ENCODE measurements at places on chromosomes 12 and 14.
A peak's percentile ranks its signal among the peaks of the same experiment; 100 is the strongest.

GRCh38 chr14:101716956-101717662 lies 44.4 kb upstream of the PPP2R5C start:
- DNase-seq, result no peak

DNA sequence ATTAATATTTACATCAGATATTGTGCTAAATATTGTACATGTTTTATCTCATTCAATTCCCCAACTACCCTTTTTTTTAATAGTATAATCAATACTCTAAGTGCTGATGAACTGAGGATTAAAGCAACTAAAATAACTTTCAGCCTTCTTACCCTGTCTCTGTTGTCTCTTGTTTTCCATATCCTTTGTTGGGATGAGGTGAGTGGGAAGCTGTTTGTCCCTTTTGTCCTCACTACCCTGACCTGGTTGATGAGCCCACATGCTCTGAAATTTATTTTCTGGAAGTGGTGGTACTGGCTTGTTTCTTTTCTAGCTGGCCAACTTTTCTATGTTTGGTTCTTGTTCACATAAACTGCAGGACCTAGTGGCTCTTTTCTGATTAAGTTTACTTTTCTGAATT lies 9.6 kb upstream of the ART4 start:
- DNase-seq, result no peak

GRCh38 chr12:16520328-16520727 lies 85.6 kb downstream of the LMO3 start:
- no peak for DNase-seq

DNA sequence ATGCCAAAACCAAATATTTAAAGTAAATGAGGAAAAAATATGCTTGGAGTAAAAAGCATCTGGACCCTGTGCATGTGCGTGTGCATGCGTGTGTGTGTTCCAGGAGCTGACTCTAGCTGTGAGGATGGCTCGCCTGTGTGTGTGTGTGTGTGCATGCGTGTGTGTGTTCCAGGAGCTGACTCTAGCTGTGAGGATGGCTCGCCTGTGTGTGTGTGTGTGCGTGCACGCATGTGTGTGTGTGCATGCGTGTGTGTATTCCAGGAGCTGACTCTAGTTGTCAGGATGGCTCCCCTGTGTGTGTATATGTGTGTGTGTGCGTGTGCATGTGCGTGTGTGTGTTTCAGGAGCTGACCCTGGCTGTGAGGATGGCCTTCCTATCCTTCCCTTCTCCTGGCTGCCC lies 357.7 kb downstream of the CACNA1C start:
- DNase-seq, result no peak

GRCh38 chr12:57151741-57152630 lies 4.6 kb upstream of the LRP1-AS start:
- no peak for DNase-seq

- DNase-seq, result no peak
Observed at GRCh38 chr14:94367347-94368242, 20.8 kb downstream of the SERPINA1 start.

- DNase-seq, result no peak
Observed at GRCh38 chr14:97275276-97275675, 478.1 kb downstream of the VRK1 start.

DNA sequence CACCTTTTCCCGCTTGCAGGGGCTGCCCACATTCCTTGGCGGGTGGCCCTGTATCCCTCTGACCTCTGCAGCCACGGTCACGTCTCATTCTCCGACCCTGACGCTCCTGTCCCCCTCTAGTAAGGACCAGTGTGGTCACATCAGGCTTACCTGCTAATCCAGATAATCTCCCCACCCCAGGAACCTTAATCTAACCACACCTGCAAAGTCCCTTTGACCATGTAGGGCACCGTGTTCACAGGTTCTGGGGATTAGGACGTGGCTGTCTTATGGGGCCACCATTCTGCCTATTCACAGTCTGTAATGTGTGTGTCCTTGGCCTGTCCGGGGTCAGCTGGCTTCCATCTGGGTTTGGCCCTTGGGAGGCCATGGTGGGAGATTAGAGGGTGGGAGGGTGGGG lies 368.9 kb downstream of the AACS start:
- DNase-seq, result no peak

- DNase-seq, result no peak
Observed at GRCh38 chr12:64587447-64587846, 22.8 kb upstream of the RASSF3 start.

DNA sequence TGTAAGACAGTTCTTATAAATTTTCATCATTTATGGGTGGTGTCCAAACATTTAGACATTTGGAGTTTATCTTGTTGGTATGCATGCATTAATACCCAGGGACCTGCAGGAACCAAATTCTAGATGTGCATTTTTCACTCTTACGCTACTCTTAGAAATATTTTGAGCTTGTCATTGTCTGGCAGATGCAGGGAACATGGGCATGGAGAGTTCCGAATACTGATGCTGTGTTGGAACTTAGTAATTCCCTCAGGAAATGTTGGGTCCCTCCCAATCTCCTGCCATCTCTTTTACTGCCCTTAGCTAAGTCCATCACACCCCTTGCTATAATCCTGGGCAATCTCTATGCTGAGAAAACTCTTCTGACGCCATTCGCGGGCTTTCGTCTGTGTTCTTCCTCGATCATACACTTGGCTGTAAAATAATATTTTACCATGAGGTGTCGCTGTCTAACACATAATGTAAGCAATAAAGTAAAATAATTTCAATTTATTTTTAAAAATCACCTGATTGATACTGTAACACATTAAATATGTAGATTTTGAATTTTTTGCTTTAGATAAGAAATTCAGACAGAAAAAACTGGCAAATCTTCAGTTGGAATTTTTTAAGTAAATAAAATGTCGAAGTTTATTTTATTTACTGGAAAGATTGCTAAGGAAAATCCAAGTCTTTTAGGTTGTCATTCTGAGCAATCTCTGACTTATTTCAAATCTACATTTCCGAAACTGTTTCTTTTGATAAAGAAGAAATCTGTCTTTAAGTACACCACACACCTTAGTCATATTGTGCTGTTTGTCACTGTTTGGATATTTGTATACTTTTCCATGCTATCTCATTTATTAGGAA lies 304.1 kb upstream of the SSTR1 start:
- no peak for DNase-seq

GRCh38 chr12:22396253-22396652 lies 61.7 kb upstream of the ST8SIA1 start:
- DNase-seq, result no peak

GRCh38 chr14:69263771-69264170 lies 3.8 kb downstream of the GALNT16 start:
- no peak for DNase-seq

DNA sequence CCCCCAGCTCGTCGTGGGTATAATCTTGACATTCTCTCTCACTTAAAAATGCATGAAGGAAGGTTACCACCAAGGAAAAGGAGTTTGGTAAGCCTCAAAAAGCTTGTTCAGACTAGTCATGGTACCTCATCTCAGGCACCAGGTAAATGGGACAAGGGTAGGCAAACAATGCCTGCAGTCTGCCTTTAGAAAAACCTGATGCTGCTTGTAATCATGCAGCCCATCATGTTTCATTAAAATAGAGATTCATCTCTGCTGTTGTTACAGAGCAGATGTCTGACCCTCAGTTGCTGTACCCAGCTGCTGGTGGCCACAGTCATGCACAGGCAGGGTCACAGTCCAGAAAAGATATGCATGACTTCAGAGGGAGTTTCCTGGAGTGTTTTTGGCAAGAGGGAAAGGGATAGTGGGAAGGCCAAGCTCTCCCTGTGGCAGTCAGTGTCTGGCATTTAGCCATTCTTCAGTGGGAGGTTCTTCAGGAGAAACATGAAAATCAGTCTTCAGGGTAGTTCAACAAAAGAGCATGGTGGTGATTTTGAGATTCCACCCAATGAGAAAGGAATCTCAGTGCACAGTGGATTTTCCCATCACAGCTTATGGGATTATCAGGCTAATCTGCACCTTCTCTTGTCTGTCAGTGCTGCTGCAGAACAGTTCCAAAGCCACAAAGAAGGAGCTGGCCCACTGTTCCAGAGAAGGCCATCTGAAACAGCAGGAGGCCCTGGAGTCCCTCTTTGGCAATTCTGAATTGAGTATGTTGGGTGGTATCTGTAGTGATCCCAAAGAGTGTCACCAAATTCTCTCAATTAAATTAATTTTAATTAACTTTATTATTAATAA lies 202.7 kb upstream of the FRMD6 start:
- no peak for DNase-seq

- DNase-seq, result no peak
Observed at GRCh38 chr12:71848212-71848611, 8.7 kb downstream of the TBC1D15 start.

DNA sequence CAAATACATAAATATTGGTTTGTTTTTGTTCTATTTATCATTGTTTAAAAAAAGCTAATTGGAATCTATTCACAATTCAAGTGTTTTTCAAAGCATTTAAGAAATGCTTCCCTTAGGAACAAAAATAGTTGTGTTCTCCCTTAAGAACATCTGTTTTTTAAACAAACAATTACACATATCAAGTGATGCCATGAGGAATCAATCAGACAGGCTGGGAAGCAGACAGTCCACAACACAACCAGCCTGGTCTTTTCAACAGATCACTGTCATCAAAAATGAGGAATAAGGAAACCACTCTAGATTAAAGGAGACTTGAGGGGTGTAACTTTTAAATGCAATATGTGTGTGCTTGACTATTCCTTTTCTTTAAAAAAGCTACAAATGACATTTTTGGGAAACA lies 25.5 kb downstream of the GALC start:
- no peak for DNase-seq

DNA sequence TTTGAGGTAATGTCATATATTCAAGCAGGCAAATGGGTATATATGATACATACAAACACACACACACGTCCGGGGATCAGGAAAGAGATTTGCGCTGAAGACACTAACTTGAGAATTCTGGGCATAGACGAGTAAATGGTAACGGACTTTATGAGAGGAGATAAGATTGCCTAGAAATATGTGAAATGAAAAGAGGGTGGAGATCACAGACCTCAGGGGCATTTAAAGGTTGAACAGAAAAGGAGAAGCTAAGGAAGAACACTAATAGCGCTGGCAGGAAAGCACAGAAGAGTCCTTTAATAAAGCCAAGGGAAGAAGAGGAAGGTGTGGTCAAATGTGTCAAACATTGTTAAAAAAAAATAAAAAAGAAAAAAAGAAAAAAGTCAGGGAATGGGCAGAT lies 13.1 kb downstream of the CRY1 start:
- DNase-seq, result no peak

DNA sequence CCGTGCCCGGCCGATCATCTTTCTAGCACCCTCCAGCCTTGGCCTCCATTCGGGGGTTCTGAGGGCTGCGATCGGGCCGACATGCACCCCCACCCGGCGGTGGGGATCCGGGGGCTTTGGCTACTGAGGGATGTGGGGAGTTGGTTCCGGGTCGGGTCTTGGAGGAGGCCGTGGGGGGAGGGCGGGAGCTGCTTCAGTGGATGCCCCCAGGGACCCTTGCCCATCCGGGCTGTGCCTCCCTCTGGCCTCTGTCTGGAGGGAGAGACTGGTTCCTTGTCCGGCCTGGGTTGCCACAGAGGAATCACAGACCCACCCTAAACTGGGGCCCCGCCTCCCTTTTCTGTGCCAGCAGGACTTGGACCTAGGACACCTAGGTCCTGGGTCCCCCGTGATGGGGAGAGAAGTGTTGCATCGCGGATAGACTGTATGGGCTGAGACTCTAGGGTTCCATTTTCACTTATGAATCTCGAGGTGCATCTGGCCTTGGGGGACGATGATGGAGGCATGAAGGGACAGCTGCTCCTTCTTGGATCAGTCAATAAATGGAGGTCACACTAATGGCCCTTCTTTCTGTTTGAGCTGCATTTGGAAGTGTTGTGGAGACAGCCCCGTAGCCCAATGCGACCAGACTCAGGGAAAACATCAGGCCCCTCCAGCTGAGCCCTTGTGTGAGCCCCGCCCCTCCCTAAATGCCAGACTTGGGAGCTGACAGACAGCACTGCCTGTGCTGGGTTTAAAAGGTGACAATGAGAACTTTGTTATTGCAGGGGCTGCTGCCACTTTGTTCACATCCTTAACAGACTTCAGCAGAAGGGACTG lies 577 bp downstream of the DTX3 start:
- DNase-seq, result no peak

DNA sequence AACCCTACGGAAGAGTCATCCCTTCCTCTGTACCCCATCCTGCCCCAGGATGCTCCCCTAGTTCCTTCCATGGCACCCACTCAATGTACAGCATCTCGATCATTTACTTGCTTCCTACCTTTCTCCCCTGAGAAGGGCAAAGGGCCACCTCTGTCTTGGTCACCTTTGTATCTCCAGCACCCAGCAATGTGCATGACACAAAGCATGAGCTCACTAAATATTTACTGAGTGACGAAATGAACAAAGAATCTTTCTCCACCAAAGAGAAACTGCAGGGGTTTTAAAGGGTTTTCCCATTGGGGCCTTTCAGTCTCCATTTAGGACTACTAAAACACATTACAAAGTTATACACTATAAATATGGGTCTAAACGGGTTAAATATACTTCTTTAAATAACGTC lies 30.6 kb downstream of the ATG14 start:
- no peak for DNase-seq

DNA sequence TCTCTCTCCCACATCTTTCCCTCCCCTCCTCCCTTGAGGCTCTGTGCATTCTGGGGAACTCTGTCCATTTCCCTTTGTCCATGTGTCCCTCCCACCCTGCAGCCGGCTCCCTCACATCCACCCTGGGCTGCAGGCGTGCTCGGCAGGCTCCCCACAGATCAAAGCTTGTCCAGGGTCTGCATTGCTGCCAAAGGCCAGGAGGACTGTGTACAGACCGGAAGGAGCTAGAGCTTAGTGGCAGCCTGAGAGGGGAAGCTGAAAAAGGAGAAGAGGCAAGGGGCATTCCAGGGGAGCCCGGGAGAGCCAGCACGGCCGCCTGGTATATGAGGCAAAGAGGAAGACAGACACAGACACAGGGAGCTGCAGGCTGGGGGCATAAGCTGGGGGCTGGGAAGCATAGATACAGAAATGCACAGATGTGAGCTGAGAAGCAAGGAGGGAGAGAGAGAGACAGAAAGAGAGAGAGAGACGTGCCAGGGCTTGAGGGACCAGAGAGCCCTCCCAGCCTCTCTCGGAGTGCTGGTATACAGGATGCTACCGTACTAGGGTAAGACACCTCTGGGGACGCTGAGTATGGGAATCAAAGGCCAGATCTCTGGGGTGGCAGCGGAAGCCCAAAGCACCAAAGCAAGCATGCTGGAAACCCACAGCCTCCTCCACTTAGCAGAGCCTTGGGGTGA lies 3.3 kb downstream of the CD4 start:
- no peak for DNase-seq

GRCh38 chr14:44316647-44317440 lies 190.2 kb downstream of the FSCB start:
- DNase-seq, result peak; percentile 34

- no peak for DNase-seq
Observed at GRCh38 chr14:97413966-97414717, 617.0 kb downstream of the VRK1 start.

GRCh38 chr12:99596762-99597161 lies 50.8 kb upstream of the GARIN6 start:
- DNase-seq, result no peak

All from stimulated activated CD8-positive, alpha-beta memory T cell treated with anti-CD3 and anti-CD28 coated beads, Interleukin-4, amount 100 ng/mL, for 48 hours (primary cell).